ENCODE measurements at places on chromosomes 7 and 10.
A peak's percentile ranks its signal among the peaks of the same experiment; 100 is the strongest.

DNA sequence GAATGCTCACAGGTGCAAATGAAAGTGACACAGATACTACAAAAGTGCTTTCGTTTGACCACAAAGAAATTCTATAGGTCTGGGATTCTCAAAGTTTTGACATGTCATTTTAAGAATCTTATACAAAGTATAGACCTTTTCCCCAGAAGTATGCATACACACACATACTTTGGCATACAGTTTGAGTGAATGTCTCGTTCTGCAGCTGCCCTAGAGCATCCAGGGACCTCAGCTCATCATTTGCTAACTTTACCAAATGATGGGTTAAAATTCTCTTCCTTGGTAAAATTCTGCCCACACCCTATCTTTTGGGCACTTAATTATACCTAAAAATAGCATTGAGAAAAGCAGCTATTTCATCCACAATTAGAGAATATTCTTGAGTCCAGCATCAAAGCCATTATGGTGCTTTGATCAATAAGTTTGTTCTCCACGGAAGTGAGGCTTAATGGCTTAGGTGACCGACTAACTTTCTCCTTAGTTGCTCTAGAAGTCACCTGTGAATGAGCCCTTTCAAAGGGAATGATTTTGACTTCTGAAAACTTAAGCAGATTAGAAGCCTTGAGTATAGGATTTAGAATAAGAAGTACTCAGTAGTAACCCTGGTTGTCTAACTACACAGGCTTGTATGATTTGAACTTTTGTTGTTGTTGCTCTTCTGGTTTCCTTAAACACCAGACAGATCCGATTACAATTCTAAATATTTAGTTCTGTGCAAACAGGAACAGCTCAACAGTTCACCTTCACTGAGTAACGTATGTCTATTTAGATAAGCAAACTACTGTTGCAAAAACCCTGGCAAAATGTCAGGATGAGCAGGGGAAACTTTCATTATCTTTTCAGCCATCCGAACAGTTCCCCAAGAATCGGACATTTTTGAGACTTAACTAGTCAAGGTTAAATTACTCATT is 70.6 kb downstream of the CNNM2 start:
- DNase-seq, result no peak

DNA sequence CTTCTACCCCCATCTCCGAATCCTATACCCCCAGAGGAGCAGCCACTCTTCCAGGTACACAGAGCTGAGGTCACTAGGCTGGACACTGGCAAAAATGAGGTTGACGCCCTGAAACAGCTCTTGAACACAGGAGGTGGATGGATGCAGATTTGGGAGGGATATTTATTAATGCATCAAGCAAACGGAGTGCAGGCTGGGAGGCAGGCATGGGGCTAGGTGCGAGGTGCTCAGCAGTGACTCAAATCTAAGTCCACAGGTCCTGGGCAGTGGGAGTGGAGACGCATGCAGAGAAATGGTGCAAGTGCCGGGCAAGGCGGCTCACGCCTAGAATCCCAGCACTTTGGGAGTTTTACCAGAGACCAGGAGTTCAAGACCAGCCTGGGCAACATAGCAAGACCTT is 11.0 kb downstream of the GUSB start:
- DNase-seq, result no peak

- no peak for DNase-seq
Observed at GRCh38 chr7:2938514-2939192, 94.5 kb upstream of the GNA12 start.

DNA sequence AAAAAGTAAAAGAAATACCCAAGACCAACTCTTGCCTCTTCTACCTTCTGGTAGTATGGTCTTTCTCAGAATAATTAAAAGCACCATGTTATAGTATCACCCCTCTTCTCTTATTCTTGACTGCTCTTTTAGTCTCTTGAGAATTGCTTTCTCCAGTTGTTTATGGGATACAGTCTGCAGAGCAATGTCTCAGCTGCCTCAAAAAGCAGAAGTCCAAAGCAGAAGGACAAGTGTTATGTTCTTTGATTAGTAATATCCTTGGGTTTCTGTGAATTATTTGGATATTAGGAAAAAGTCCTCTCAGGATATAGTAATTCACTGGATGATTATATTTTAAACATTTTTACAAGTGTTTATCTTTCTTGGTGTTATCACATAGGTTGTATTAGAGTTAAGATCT is 7.4 kb downstream of the TAS2R41 start:
- no peak for DNase-seq

GRCh38 chr7:157380416-157380815 is 43.6 kb downstream of the DNAJB6 start:
- no peak for DNase-seq

GRCh38 chr10:91856637-91857036 is 52.6 kb downstream of the FGFBP3 start:
- no peak for DNase-seq

DNA sequence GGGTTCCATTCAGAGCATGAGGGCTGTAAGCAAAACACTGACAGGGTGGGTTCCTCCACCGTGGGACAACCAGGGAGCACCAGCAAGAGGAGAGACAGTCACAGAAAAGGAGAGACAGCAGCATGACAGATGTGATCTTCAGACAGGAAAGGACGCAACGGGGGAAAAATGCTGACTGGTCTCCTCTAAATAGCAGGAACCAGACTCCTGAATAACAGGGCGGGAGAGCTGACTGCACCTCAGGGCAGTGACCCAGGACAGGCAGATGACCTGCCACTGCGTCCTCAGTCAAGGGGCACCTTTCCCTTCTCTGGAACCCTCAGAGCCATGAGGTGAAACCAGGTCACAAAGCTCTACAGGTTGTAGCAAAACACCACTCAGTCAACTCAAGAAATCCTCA is 37.0 kb downstream of the CDCA7L start:
- DNase-seq, result no peak

- peak; percentile 56 for DNase-seq
Observed at GRCh38 chr7:151249732-151250072, 1.2 kb upstream of the SMARCD3 start.

- no peak for DNase-seq
Observed at GRCh38 chr10:123573236-123574108, 92.7 kb upstream of the GPR26 start.

DNA sequence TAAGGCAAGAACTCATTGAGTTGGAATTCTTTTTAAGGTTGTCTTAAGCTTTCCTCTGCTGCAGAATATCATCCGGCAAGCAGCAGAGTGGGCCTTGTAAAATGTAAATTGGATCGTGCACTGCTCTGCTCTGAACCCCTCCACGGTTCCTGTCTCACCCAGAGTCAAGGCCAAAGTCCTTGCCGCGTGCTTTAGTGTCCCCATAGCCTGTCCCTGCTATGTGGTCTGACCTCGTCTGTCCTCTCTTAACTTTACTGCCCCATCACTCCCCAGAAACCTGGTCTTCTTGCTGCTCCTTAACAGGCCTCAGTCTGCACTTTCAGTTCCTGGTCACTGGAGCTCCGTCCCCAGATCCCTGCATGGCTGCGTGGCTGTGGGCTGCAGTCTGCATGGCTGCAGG is 121.6 kb upstream of the SDK1 start:
- no peak for DNase-seq

DNA sequence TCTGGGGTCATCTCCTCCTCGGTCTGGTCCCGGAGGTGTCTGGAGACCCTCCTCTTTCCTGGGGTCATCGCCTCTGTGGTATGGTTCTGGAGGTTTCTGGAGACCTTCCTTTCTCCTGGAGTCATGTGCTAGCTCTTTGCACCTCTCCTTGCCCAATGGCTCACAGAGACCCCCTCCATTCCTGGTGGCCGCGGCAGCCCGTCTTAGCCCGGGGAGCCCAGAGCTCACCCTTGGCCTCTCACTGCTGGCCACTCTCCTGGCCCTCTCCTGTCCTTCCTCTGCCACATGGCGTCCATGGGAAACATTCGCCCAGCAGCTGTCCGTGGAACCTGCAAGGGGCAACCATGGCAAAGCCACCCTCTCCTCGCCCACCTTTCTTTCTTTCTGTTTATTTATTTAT is 20.2 kb upstream of the FOXL3 start:
- no peak for DNase-seq

DNA sequence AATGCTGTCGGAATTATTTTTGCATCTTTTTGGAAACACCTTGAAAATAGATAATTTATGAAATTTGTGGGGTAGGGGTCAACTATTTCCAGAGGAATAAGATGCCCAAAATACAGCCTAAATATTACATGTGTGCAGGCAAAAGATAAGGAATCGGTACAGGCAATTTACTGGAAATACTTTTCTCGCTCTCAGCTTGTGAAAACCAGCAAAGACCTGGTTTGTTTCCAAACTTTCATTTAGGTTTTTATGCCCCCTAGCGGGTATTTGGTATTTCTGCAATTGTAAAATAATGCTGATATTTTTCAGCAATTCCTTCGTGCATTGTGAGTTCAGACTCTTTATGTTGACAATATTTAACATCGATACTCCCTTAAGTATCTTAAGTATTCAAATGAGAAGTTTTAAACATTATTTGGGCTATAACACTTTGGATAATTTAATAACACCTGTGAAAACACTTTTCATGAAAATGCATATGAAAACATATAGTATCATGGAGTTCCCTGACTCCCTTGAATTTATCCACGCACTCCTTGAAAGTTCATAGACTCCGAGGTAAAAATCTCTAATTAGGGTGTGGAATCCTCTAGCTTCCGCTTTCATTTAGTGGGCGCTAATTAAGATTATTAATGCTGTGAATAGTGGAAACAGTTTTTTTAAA is 132.4 kb downstream of the TSPAN12 start:
- DNase-seq, result no peak

- DNase-seq, result peak; percentile 26
Observed at GRCh38 chr7:35003679-35004303, 33.5 kb downstream of the DPY19L1 start.

DNA sequence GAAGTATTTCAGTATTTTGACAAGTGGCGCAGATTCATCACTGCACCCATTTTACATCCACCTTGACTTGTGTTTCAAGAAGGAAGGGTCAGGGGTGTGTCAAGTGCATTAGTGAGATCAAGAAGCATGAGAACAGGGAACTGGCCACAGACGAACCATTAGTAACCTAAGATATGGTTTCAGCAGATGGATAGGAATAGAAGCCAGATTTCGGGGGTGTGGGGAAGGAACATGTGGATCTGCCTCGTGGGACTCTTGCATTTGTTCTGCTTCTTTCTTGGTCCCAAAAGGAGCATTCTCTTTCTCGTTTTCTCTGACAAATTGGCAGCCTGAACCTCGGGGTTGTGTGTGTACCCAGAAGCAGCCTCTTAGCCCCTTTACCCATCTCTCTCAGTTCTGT is 9.6 kb downstream of the DENND2A start:
- no peak for DNase-seq

DNA sequence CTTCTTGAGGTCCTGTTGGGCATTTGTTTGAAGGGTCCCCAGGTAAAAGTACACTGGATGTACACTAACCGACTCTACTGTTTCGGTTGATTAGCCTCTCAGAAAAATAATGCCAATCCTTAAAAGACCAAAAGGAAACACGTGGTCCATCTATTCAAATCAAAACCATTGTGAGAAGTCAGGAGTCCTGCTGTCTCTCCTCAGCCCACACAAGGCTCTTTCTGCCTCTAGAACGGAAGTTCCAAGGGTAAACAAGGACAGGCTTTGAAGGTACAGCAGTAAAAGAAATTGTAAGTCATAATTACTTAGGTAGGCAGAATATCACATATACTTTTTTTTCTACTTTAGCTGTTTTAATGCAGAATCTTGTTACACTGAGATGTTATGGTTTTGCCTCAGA is 71.7 kb upstream of the TPK1 start:
- DNase-seq, result no peak

DNA sequence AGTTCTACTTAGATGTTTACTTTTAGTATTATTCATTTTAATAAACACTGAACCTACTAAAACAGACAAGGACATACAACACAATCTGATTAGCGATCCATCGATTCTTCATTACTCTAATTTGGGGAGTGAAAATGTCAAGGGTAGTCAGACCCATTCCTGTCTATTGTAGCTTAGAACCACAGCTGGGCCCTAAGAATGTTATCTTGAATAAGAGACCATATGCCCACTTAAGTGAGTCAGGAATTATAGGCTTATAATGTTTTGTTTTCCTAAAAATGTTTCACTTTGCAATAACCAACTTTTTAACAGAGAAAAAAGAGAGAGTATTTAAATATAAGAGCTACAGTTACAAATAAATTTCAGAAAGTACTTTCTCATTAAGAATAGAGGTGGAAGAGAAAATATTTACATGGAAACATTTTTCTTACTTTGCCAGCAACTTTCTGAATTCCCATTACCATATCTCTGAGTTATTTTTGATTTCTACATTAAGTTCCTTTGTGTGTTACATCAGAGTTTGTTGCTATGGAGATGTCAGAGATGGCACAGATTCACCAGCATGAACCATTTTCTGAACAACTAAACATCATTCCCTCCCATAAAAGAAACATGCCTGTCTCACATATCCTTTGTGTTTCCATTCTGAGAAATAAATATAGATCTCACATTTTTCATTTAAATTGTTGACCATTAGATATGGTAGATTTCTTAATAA is 75.4 kb upstream of the SLC13A1 start:
- no peak for DNase-seq

GRCh38 chr10:8554574-8554973 is 500.1 kb downstream of the GATA3 start:
- no peak for DNase-seq

- DNase-seq, result no peak
Observed at GRCh38 chr10:95729323-95730055, 26.5 kb upstream of the ENTPD1 start.

DNA sequence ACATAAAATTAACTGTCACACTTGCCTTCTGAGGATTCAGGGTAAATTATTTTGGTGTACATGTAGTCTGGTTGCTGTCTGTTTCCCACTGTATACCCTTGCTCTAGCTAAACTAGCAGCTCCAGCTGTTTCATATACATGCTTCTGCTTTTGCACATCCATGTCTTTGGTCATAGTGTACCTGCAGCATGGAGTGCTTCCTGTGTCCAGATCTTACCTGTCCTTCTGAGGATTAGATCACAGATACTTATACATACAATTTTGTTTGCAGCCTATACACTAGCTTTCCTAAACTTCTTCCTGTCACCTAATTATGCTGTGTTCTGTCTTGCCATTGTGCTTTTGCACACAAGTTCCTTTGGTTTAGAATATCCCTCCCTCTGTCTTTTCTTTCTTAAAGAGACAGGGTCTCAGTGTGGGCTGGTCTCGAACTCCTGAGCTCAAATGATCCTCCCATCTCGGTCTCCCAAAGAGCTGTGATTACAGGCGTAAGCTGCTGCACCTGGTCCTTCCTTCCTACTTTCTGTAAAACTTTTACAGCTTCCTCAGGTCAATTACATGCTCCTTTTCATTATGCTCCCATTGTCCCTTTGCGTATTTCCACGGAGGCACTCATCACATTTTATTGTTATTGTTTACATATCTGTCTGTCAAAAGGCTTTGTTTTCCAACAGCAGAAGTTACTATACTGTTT is 33.8 kb downstream of the TPST1 start:
- DNase-seq, result no peak

- DNase-seq, result no peak
Observed at GRCh38 chr7:50155755-50156154, 62.7 kb upstream of the ZPBP start.

- no peak for DNase-seq
Observed at GRCh38 chr7:144818511-144818910, 17.3 kb downstream of the TPK1 start.
